RWPE1 (cell line): ENCODE measurements at places on chromosomes 7 and 10.

- DNase-seq: peak; percentile 58
These were observed 178.2 kb upstream of the ITGB1 start for GRCh38 chr10:33136271-33136670.

DNA sequence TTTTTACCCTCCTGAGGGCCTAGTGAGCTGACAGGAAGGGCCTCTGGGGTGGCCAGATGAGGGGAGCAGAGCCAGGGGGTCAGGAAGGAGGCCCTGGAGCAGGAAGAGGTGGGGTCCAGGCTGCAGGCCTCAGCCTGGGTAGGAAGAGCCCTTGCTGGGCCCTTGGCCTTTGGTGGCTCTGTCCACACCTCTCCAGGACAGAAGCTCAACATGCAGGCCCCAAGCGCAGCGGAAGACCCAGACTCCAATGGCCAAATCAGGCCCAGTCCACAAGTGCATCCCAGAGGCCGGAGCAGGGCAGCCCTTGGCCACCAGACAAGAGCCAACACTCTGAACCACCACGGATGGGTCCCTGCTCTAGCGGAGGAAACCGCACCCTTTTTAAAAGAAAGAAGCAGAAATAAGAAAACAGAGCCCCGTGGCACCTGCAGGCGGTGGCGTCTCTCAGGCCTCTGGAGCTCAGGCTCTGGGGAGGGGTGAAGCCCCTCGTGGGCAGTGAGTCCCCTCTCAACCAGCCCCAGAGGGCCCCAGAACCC is 52.8 kb downstream of the FOXL3 start:
- no peak for DNase-seq

DNA sequence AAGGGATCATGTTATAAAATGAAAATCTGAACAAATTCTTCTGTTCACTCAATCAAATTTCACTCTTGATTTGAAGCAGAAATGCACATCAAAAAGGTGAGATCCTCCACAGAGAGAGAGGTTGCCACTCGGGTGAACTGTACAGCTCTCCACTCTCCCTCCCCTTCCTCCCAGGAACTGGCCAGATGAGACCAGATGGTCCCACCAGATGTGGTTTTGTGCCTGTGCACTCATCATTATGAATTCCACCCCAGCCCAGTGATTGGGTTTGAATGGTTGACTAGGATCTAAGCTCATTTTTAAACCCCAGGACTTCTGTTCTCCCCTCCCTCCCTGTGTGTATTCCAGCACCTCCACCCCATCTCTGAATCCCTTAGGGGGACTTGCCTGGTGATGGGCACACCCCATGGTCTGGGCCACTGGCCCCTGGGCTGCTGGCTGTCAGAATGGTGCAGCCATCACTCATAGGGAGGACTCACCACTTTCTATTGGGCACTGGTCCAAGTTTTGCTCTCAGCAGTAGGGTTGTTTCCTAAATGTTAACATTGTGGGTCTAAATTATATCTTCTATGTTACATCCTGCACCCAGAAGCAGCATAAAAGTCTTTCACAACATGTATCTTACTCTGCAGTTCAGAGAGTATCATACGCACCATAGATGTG is 393.1 kb downstream of the TNS3 start:
- DNase-seq: no peak

DNA sequence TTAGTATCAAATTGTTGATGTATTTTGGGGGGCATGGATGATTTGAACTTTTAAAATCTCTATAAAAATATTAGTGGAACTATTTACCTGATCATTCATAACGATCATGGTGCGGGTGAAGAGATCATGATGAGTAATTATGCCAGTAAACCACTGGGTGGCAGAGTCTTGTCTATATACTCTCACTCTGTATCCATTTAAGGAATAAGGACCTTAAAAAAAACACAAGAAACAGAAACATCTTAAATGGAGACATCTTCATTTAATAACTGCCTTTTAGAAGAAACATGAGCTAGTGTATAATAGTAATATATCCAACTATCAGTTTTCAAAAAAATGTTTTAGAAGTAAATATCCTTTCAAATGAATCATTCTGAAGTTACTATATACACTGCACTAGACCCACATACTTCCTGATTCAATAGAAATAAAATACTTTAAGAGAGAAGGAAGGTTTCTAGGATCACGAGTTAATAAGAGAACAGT is 84.0 kb downstream of the NRBF2 start:
- peak; percentile 41 for DNase-seq

- DNase-seq: no peak
These were observed 758.0 kb downstream of the TYW1 start for GRCh38 chr7:67754651-67755050.

- peak; percentile 74 for DNase-seq
These were observed 135.7 kb downstream of the SDK1 start for GRCh38 chr7:3436746-3437145.

- no peak for DNase-seq
These were observed 200.5 kb upstream of the IMMP2L start for GRCh38 chr7:111762799-111763198.

DNA sequence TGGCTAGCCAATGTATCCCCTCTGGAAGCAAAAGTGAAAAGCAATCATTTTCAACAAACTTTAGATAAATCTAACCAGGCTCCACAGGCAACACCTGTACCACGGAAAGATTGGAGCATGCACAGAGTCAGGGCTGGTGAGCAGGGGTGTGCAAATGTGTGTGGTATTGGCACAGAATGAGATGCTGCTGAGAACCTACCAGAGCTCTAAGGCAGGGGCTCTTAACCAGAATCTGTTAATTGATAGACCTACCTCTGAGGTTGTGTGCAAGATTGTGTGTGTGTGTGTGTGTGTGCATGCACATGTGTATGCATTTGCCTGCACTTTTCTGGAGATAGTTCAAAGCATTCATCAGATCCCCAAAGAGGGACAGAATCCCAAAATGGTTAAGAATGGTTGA is 62.9 kb downstream of the PIK3AP1 start:
- DNase-seq: no peak

DNA sequence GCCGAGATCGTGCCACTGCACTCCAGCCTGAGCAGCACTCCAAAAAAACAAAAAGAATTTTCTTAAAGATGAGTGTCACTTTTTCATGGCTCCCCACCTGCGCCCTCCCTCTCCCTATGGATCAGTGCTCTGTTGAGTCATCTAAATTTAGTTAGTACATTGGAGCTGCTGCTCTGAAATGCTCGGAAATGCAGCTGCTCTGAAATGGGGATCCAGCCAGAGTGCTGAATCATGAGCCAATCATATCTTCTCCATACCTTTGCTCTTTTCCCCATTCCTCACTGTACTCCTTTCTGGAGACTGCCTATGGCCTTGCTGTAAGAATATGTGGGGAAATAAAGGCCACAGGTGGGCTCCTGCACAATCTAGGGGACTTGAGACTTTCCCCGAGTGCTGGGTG is 188.8 kb downstream of the ZNF438 start:
- no peak for DNase-seq

DNA sequence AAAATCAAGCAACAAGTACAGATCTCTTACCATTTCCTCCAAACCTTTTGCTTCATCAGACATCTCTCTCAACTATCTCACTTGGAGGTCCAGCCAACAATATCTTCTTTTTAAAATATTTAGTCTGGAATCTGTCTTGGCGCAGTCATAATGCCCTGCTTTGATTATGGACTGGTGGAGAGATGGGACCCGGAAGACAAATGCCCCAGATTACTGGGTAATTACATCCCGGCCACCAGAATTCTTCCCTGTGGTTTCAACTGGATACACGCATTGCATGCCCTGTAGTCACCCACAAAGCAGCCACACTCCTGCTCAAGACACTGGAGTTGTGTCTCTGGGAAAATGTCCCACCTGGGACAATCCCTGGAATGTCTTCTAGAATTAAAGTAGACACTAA is 65.5 kb downstream of the BPGM start:
- DNase-seq: no peak

GRCh38 chr7:66307591-66308215 is 102.6 kb downstream of the TPST1 start:
- no peak for DNase-seq

DNA sequence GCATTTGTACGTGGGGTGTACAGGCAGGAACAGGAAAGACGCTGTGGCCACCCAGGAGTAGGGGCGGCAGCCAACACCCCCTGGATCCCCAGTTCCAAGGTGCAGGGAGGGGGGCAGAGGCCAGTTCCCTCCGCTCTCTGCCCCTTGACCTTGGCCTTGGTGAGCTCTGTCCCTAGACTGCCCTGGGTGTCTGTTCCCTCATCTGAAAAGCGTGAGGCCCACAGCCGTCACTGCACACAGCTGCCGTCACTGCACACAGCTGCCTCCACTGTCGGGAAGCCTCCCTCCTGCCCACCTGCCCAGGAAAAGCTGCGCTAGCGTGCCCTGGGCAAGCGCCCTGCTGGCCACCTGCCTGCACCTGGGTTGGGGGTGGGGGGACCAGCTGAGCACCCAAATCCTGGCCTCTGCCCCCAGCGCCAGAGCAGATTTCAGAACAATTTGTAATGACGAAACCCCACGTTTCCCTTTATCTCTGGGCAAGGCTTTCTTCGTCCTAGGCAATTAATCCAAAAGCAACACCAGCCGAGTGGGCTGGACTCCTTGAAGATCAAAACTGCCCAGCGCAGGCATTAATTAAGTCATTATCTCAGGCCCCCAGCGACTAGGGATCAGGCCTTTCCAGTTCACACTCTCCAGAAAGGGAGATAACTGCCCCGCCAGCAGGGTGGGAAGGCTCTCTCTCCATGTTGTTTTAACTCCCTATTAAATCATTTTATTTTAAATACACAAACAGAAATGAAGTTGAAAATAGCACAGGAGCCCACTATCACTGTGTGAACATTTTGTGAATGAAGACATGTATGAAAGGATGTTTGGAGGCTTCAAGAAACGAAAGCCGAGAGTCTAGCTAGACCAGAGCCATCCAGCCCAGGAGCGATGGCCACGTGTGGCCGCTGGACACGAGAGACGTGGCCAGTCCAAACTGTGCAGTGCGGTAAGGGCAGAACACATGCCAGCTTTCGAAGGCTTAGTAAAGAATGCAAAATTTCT is 4.0 kb upstream of the PDGFA start:
- no peak for DNase-seq

- no peak for DNase-seq
These were observed 7.3 kb downstream of the ATP6V1F start for GRCh38 chr7:128869944-128870285.

DNA sequence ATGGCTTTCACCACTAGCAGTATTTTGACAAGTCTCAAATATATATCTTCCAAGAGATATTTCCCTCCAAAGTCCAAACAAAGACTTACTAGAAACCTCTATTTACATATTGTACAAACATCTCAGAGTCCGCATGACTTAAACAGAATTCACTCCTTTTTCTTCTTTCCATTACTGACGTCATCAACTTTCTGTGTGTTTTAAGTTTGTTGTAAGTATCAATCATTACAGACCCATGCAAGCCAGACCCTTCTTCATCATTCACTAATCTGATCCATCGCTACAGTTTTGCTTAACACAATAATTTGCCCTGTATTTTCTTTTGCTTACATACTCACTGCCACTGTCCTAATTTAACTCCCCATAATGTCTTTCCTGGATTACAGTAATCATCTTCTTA is 51.9 kb downstream of the SEMA3A start:
- DNase-seq: no peak
